ENCODE measurements at places on chromosomes 11 and 22.

DNA sequence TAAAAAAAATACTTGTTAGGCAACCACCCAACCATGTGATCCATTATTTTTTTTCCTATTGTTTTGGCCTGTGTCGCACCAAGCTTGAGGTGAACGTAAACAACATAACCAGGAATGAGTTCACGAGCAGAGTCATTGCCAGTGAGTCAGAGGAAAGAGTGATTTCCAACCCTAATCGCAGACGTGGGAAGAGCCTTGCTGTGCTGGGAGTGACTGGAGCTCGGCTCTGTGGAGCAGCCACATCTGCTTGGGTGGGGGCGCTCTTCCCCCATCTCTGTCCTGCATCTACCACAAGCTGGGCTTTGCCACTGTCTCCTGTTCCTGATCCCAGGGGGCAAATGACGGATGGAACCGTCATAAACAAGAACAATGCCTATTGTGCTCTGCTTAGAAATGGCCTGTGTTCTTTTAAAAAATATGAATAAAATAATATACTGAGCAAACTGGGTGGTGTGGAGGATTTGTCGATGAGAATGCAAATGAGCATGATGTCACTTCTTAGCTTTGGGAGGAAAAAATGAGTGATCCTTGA lies 210.0 kb downstream of the KIRREL3 start:
- H3K4me3 ChIP-seq = no peak overlapping the region
- no peak for DNase-seq
- no peak overlapping the region for H3K27ac ChIP-seq
- H3K36me3 ChIP-seq = no peaks in the 10 kb centered on the region
- peaks cover 12% of the 10 kb centered on the region for H3K27me3 ChIP-seq

- peaks cover 42% of the 10 kb centered on the region for H3K4me1 ChIP-seq
- peaks cover 21% of the 10 kb centered on the region for H3K36me3 ChIP-seq
- no peaks in the 10 kb centered on the region for H3K27me3 ChIP-seq
- no peak overlapping the region for H3K27ac ChIP-seq
- no peak for DNase-seq
Observed at GRCh38 chr11:36026315-36026968, 82.6 kb downstream of the LDLRAD3 start.

GRCh38 chr11:61359516-61359915 lies 2.2 kb downstream of the CYB561A3 start:
- no peak for DNase-seq
- H3K4me3 ChIP-seq = peak overlapping the region; percentile 97
- no peak overlapping the region for H3K27ac ChIP-seq
- peaks cover 3% of the 10 kb centered on the region for H3K27me3 ChIP-seq
- H3K4me1 ChIP-seq = peaks cover 41% of the 10 kb centered on the region

GRCh38 chr11:10418259-10418949 lies 36.7 kb upstream of the AMPD3 start:
- no peaks in the 10 kb centered on the region for H3K36me3 ChIP-seq
- H3K27me3 ChIP-seq = peaks cover 12% of the 10 kb centered on the region
- H3K27ac ChIP-seq = no peak overlapping the region
- no peak overlapping the region for H3K4me3 ChIP-seq

- peaks cover 10% of the 10 kb centered on the region for H3K4me1 ChIP-seq
- no peaks in the 10 kb centered on the region for H3K36me3 ChIP-seq
- peaks cover 3% of the 10 kb centered on the region for H3K27me3 ChIP-seq
- H3K27ac ChIP-seq = no peak overlapping the region
Observed at GRCh38 chr11:43135966-43136534, 175.7 kb upstream of the API5 start.

- no peaks in the 10 kb centered on the region for H3K36me3 ChIP-seq
- H3K4me3 ChIP-seq = no peak overlapping the region
- no peaks in the 10 kb centered on the region for H3K27me3 ChIP-seq
- H3K27ac ChIP-seq = no peak overlapping the region
- DNase-seq = no peak
Observed at GRCh38 chr11:20005747-20006146, 154.5 kb downstream of the DBX1 start.

DNA sequence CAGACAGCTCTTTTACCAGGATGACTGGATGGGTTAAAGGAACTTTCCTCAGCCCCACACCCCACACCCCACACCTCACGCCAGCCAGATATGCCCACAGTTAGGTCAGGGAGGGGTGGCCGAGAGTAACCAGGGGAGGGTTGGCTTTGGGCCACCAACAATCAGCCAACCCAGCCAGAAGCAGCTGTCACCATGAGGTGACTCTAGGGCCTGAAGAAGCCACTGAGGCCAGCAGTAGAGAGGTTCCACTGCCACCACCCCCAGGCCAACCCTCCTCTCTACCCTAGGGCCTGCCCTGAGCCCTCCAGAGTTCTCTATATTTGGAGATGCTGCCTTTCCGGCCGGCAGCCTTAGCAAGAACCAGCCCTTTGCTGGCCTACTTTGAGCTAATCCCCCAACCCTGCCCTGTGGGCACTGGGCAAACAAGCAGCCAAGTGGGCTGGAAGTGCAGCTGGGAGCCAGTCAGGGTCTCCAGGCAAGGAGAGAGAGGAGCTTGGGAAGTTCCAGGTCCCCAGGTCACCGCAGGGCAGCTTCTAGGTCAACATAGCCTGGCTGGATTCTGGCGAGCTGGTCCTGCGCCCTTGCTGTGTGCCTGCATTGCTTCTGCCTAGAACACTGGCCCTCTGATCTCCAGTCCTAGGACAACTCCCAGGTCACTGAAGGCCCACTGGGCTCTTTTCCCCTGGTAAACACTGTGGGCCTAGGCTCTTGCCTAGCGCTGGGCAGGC lies 12.0 kb upstream of the SYT8 start:
- peaks cover 21% of the 10 kb centered on the region for H3K4me1 ChIP-seq
- H3K27me3 ChIP-seq = peaks cover 8% of the 10 kb centered on the region
- DNase-seq = no peak
- no peak overlapping the region for H3K27ac ChIP-seq
- no peaks in the 10 kb centered on the region for H3K36me3 ChIP-seq

DNA sequence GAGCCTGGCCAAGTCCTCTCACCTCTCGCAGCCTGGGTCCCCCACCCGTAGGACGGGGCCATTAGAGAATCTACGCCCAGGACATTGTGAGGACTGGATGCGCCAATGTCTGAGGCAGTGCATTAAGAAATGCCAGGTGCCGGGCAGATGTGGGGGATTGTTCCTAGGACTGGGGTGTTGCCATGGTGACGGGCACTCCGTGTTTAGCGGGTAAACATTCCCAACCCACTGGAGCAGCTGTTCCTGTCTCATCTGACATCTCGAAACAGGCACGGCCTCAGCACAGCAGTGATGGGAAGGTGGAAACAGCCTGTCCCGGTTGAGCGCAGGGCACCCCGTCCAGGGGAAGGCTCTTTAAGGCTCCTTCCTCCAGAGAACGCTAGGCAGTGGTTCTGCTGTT lies 99.6 kb upstream of the RTL6 start:
- H3K36me3 ChIP-seq = no peaks in the 10 kb centered on the region
- H3K4me3 ChIP-seq = peak overlapping the region; percentile 8
- H3K27me3 ChIP-seq = peaks cover 25% of the 10 kb centered on the region
- peak overlapping the region; percentile 59 for H3K27ac ChIP-seq
- H3K4me1 ChIP-seq = peaks cover 83% of the 10 kb centered on the region

DNA sequence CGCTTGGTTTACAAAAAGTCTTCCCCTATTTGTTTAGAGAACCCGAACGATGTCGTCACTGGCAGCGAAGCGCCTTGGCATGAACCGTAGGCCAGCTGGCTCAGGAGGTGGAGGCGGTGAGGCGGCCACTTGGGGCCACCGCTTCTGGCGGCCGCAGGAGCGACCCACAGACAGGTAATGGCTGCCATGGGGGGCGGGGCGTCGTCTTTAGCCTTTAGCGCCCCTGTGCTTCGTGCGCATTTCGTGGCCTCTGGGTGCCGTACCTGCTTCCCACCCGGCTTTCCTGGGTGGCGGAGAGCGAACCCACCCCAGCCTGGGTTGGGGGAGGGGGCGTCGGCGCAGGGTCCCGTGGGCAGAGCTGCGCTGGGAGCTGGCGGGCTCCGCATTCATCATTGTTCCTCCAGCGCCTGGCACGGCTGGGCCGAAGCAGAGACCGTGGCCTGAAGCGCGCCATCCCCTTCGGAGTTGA lies 469 bp upstream of the OSBP2 start:
- no peaks in the 10 kb centered on the region for H3K36me3 ChIP-seq
- peak overlapping the region; percentile 85 for H3K4me3 ChIP-seq
- H3K27ac ChIP-seq = no peak overlapping the region

GRCh38 chr11:35593143-35593542 lies 25.1 kb upstream of the FJX1 start:
- no peak overlapping the region for H3K4me3 ChIP-seq
- no peak overlapping the region for H3K27ac ChIP-seq
- peaks cover 4% of the 10 kb centered on the region for H3K27me3 ChIP-seq

GRCh38 chr11:86980086-86980796 lies 25.0 kb upstream of the FZD4 start:
- H3K4me1 ChIP-seq = peaks cover 19% of the 10 kb centered on the region
- no peak overlapping the region for H3K27ac ChIP-seq
- no peak for DNase-seq
- H3K27me3 ChIP-seq = peaks cover 3% of the 10 kb centered on the region
- H3K36me3 ChIP-seq = no peaks in the 10 kb centered on the region

GRCh38 chr11:66289548-66290329 lies 796 bp upstream of the YIF1A start:
- H3K36me3 ChIP-seq = no peaks in the 10 kb centered on the region
- H3K27me3 ChIP-seq = peaks cover 52% of the 10 kb centered on the region
- peak overlapping the region; percentile 94 for H3K4me3 ChIP-seq
- peak; percentile 94 for DNase-seq
- peaks cover 43% of the 10 kb centered on the region for H3K4me1 ChIP-seq

Measured in nephron progenitor cell (in vitro differentiated cells).